ENCODE measurements at places on chromosomes 4 and X.

GRCh38 chr4:41145571-41146078 is 68.7 kb downstream of the APBB2 start:
- DNase-seq = no peak

DNA sequence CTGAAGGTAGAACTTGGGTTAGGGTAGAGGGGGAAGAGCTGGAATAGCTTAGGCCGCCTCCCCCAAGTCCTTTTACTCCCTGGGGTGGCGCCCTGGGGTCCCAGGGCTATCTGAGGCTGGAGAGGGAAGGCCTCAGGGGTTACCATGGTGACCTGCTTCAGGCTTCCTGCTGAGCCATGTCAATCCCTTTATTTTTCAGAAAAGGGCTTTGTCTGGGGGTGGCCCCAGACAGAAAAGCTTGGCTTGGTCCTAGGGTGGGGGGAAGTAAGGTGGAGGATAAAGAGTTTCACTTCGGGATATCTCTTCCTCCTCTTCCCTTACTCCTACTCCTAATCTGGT is 6.3 kb downstream of the EFNB1 start:
- no peak for DNase-seq

DNA sequence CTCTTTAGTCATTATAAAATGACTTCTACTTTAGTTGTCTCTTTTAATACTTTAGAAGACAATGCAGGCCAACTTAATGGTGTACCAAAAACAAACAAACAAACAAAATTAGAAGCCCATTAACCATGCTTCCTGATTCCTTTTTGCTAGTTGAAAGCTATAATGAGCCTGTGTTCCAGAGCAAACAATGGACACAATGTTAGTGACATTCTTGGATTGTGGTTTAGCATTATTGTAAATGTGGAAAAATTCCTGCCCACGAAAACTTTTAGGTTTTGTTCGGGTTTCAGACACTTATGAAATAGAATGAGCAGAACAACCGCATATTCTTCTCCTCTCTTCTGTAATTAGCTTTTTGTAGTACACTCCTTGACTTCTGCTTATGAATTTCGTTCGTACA is 1682.7 kb upstream of the PCDH7 start:
- no peak for DNase-seq

DNA sequence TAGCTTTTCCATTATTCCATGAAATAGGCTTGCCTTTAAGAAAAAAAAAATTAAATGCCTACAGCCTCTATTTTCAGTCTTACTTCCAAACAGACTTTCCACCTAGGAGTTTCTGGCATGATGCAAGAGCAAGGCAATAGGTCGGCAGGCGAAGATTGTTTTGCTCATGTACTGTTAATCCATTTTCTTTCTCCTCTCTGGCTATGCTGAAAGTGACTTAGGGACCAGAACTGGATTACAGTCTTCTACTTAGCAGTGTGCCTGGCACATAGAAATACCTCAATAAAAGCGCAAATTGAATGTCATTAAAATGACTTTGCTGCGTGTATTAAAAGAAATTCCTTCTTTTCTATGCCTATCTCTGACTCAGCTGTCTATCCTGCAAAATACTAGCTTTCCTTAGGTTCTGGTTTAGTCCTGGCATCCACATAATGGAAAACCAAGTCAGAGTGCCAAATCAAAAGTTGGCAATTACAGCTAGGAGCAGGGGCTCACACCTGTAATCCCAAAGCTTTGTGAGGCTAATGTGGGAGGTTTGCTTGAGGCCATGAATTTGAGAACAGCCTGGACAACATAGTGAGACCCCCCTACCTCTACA is 51.9 kb downstream of the CC2D2A start:
- no peak for DNase-seq

Measured in CD4-positive, alpha-beta T cell treated with Interleukin-4 for 4 hours (primary cell).